ENCODE measurements at places on chromosomes 11 and 22.

GRCh38 chr11:58024601-58025091 lies 965 bp downstream of the OR9Q1 start:
- no peak for DNase-seq

DNA sequence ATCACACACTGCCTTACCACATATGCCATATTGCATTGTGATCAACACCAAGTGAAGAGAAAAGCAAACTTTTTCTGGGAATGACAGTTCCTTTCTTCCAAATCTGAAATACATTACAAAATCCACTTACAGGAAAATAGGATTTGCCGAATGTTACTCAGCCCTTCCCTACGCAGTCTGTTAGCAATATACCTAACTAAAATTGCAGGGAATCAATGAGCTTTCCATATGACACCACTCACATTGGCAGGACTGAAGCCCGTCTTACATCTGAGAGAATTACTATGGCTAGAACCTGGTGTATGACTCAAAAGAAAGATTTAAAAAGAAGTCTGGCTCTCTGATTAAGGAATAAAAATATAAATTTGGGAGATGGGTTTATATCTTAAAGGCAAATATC lies 136.0 kb downstream of the LRRC4C start:
- no peak for DNase-seq

DNA sequence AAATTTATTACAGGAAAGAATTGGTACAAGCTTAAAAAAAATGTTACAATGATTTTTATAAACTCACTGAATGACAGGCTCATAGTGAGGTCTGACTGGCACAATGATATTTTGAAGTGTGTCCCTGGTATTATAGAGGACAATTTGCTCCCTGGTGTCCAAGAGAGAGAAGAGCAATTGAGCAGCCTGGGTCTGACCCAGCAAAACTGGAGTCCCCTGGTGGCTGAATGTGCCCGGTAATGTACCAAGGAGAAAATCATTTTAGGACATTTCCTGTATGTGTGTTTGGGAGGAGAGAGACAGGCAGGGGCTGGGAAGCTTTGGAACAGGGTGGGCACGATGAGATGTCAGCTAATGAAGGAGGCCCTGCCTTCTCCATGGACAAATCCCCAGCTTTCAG lies 125.3 kb downstream of the APOL5 start:
- DNase-seq = no peak

DNA sequence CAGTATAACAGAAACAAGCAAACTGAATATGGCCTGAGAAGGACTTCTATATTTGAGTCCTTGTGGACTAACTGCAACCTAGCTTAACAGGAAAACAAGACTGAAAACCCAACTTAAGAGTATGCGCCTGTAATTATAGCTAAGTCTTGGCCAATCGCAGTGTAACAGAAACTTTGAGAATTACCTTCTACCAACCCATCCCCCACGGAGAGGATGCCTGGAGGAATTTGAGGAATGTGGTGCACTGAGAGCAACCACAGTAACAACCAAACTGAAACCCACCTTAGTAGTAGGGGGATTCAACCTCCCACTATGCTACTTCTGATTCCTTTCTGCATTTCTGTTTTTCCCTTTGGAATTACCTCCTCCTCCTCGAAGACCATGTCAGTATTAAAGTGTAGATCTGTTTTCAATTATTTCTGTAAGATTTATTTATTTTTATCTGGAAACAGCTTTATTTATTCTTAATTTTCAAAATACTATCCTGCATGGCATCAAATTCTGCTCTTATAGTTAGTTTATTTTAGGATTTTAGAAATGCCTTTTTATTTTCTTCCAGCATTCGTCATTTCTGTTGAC lies 393.6 kb downstream of the KCNA4 start:
- no peak for DNase-seq

DNA sequence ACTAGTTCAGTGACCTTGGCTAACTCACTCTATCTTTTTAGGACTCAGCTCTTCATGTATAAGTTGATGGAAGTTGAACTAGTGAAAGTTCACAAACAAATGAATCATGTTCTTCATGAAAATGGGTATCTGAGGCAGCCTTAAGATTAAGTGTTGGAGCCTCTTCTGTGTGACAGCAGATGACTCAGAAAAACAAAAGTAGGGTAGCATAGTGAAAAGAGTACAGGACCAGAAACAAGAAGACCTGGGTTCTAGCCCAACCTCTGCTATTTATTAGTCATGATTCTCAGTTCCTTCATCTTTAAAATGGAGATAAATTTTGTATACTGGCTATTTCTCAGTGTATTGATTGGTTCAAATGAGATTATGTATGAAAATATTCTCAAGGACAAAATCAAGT lies 60.2 kb downstream of the USP35 start:
- DNase-seq = no peak

DNA sequence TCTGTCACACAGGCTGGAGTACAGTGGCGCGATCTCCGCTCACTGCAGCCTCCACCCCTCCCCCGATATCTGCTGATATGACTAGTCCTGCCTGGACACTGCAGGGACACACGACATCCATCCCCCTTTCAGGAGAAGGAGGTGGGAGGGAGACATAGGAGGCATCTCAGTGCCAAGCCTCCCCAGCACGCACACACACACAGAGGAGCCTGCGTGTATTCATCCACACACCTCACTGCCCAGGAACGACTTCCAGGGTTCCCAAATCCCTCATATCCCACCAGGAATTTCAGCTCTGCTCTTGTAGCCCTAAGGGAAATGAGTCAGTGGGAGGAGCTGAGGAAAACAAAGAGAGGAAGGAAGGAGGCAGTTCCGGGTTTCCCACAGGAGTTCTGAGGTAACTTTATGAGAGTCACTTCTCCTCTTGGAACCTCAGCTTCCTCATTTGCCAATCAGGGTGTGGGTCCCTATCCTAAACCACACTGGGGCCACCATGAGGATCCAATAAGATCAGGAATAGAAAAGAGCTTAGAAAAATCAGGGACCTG lies 37.2 kb upstream of the ACER3 start:
- no peak for DNase-seq

- no peak for DNase-seq
These were observed 13.2 kb upstream of the AMPD3 start for GRCh38 chr11:10441652-10442503.

GRCh38 chr22:50523806-50524675 lies 1.4 kb downstream of the SCO2 start:
- DNase-seq = no peak

DNA sequence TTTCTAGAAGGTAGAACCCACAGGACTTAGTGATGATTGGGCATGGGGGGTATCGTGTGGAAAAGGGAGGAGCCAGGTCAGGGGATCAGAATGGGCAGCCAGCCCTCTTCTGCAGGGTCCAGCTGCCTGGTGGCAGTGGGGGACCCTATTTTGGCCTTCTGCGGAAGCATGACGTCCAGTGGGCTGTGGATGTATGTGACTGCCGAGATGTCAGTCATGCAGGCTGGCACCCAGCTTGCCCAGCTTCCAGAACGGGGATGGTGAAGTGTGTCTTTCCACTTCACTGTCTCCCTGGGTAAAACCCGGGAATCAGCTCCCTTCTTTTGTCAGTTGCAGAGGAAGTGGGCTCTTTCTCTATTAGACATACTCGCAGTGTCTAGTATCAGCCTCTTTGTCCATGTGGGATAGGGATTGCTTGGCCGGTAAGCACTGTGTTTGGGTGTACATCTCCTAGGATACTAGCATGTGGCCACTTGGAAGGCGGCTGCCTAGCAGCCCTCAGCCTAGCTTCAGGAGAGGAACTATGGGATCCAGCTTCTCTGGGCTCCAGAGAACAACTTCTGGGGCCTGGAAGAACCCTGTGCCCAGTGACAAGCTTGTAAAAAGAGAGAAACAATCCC lies 51.4 kb downstream of the GRIK4 start:
- DNase-seq = no peak

DNA sequence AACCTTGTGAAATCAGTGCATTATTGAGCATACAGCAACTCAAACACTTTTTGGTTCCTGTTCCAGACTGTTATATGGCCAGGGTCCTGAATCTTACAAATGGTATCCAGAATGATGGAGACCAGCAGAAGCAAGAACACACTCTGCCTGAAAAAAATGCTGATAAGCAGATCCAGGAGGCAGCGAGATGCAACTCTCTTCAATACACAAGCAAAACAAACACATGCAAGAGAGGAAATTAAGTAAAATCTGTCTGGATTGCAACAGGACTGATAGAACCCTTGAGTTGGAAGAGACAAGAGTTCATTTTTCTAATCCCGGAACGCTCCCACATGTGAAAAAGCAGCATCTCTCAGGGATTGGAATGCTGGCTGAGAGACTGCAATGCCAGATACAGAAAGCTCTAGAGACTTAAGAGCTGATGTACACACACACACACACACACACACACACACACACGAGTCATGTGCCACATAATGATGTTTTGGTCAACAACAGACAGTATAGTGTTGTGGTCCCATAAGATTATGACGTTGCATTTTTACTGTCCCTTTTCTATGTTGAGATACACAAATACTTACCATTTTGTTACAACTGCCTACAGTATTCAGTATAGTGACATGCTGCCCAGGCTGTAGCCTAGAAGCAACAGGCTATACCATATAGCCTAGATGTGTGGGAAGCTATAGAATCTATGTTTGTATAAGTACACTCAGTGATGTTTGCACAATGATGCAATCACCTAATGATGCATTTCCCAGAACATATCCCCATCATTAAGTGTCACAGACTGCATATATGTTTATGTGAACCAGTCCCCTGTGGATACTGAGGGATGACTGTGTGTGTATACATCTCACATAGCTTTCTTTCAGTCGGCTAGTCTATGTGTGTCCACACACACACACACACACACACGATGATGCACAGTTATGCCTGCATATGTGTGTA lies 406.6 kb downstream of the LARGE1 start:
- DNase-seq = no peak

DNA sequence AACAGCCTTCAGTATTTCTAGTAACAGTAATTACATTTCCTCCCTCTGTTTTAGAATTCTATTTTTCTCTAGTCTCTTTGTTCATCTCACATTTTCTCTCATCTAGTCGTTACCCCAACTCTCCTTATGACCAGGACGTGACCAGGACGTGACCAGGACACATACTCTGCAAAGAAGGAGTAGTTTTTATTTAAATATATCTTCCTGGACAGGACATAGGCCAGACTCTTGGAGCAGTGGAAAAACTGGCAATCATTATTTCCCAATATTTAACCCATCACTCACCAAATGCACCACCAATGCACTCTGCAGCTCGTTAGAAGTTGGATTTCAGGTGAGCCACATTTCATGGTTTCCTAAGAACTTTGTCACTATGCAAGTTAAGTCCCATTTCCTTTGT lies 40.3 kb upstream of the POGLUT3 start:
- no peak for DNase-seq

DNA sequence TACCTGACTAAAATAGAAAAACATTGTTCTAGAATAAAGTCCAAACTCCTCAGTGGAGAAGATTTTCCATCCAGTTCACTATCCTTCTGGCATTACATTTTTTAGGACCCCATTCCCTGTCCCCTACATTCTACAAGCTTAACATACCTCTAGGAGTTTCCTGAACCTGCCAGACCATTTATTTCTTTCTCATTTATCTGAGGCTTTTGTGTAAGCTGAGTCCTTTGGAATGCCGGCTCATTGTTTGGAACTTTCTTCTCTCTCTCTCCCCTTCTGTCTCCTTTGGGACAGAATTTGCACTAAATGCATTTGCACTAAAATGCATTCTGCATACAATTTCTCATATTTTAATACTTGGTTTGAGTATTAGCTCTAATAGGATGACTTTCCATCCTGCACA lies 393.0 kb upstream of the ANO3 start:
- no peak for DNase-seq
